ENCODE measurements at places on chromosomes 12 and 14. TPM values are rescaled to one million over a fixed set of nuclear protein-coding genes. Genes with fewer than 3 reads are reported as not detected.

ALDH1L2 gene
- total RNA-seq, result 0.20 TPM

RPAP3 gene
- 22.7 TPM for total RNA-seq

PLEKHG3 gene
- 65.5 TPM for total RNA-seq

SLC5A8 gene
- total RNA-seq, result not detected

PRR4 gene
- 1.4 TPM for total RNA-seq

NT5DC3 gene
- 6.5 TPM for total RNA-seq

KRT71 gene
- not detected for total RNA-seq

SCN8A gene
- total RNA-seq, result 0.47 TPM

TMPRSS12 gene
- total RNA-seq, result not detected

CYP27B1 gene
- 1.4 TPM for total RNA-seq

PRIMA1 gene
- total RNA-seq, result not detected

C12orf54 gene
- total RNA-seq, result not detected

GALNT8 gene
- 1.4 TPM for total RNA-seq

MYG1 gene
- 30.6 TPM for total RNA-seq

EML1 gene
- total RNA-seq, result not detected

FAIM2 gene
- total RNA-seq, result 0.68 TPM

CARMIL3 gene
- total RNA-seq, result not detected

NRL gene
- total RNA-seq, result 2.2 TPM

DCAF11 gene
- total RNA-seq, result 75.5 TPM

HNF1A gene
- not detected for total RNA-seq
